ENCODE measurements at places on chromosomes 3 and 15.

DNA sequence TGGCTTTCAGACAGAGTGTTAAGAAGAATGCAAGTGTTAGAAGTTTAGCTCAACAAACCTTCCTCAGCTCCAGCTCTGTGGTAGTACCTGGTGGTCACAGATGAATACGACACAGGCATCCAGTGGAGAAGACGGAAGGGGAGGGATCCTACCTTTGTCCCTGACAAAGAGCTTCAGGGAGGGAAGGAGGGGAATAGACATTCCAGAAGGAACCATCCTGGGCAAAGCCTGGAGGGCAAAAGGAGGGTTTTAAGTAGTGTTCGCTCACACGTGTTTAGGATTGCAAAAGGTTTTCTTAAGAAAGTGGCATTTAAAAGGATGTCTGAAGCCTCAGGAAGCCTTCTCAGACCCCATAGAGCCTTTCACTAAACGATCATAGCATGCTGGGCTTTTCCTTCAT lies 2.8 kb downstream of the CHCHD4 start:
- no peak for DNase-seq

DNA sequence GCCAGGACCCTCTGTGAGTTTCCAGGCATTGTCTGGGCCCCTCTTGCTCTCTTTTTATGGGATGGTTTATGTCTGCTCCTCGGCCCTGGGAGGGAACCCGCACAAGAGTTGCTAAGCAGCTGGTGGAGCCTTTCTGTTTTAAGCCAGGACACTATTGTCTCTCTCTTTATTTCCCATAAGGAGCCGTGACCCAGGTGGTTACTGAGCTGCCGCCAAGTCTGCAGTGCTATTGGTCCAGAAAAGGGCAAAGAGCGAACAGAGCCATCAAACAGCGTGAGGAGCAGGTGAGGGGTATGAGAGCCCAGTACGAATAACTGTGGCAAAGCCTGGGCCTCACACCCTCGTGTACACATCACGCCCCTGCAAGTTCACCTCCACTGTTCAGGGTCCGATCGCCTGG lies 280.2 kb downstream of the SHQ1 start:
- no peak for DNase-seq

DNA sequence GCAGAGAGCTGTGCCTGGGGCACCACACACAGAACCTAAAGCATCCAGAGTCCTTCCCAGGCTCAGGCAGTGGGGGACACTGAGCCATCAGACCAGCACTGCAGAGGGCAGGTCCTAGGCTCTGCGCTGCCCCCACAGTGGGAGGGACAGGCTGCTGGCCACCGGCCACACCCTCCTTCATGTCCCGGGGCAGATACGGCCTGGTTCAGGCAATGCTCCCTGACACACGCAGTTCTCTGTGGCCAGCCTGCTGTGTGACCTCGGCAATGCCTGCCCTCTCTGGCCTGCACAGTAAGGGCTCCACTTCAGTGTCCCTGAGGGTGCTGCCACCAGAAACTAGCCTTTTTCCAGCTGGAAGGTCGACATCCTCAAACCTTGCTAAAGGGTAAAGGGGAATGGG lies 12.4 kb downstream of the LINGO1 start:
- DNase-seq = no peak

GRCh38 chr3:186746008-186746407 lies 28.8 kb downstream of the KNG1 start:
- peak; percentile 49 for DNase-seq

DNA sequence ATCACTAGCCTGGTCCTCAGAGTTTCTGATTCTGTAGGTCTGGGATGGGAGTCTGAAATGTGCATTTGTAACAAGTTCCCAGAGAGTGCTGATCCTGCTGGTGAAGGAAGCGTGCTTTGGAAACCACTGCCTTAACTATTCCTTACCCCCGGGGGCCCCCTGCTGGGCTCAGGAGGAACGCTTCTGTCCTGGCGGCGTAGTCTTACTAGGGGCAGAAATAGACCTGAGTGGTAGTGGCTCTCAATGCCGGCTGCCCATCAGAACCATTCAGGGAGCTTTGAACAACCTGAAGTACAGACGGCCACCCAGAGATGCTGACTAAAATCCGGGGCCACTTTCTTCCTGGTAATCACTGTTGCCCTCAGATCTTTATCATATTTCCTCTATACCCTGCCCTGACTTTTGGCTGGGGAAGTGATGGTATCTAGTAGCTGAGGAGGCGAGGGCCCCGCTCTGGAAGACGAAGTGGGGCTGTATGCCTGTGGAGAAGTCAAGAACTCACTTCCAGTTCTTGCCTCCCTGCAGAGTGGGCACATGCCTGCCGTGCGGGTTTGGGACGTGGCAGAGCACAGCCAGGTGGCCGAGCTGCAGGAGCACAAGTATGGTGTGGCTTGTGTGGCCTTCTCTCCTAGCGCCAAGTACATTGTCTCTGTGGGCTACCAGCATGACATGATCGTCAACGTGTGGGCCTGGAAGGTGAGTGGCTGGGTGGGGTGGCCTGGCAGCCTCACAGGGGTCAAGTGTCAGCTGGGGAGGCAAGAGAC lies 16.3 kb upstream of the JMJD7 start:
- peak; percentile 72 for DNase-seq

DNA sequence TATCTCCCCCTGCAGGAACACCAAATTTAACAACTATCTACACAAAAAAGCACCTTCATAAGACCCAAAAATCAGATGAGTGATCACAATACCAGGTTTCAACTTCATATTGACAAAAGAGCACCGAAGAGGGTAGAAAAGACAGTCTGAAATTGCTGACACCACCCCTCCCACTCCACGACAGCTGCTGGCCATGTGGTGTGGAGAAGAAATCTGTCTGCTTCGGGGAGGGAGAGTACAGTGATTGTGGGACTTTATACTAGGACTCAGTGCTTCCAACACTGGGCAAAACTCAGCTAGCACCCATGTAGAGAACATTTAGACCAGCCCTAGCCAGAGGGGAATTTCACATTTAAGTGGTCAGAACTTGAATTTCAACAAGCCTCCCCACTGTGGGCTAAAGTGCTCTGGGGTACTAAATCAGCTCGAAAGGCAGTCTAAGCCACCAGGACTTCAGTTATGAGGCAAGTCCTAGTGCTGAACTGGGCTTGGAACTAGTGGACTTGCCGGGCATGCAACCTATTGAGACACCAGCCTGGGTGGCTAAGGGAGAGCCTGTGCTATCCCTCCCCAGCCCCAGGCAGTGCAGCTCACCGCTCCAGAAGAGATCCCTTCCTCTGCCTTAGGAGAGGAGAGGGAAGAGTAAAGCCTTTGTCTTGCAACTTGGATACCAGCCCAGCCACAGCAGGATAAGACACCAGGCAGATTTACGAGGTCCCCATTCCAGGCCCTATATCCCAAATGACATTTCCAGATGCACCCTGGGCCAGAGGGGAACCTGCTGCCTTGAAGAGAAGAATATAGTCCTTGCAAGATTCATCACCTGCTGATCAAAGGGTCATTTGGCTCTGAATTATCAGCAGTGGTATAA lies 44.6 kb upstream of the POU1F1 start:
- DNase-seq = peak; percentile 13

DNA sequence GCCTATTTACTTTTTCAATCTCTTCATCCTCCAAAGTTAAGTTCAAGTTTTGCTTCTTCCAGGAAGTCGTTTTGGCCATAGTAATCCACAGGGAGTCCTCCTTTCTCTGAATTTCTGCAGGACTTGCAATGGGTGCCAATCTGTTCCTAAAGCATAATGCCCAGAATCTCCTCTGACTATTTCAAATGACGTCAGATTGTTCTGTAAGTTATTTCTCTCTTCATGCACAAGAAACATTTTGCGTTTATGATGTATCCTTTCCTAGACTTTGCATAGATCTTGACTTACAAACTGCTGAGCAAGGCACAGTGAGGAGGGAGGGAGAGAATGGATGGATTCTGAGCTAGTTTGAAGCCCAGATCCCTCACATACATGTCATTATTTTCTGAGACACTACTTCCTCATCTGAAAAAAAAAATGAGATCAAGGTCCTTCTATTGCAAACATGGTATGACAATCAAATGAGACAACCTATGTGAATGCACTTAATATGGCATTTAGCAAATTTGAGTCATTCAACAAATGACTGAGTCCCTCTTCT lies 103.1 kb downstream of the MEX3B start:
- DNase-seq = no peak

DNA sequence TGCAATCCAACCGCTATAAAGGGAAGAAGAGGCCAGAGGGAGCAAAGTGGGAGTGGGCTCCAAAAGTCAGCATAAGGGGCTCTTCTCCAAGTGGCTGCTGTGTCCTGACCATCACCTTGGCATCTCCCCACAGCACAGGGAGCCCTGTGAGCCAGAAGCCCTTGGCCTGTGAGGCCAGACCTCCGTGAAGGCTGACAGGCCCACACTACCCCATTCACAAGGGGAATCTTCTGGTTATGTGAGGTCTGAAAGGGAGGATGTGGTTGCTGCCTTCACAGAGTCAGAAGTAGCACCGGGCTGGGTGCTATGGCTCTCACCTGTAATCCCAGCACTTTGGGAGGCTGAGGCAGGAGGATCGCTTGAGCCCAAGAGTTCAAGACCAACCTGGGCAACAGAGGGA lies 2.6 kb upstream of the ULK3 start:
- no peak for DNase-seq

DNA sequence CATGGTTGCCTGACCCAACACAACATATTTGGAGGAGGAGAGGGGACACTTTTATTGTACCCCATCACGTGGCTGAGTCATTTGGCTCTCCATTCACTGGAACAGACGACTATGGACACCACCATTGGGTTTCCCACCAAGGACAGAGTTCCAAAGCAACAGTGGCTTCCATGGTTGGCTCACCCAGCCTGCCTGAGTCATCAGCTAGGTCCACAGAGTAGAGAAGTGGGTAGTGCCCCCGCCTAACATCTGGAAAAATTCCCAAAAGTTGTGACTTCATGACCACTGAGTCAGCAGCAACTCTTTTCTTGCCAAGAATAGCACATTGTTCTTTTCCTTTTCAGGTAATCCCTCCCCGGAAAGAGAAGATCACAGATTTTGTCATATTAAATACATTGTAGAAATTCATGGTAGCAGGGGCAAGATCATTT lies 3.0 kb upstream of the PPP1R2 start:
- peak; percentile 83 for DNase-seq

- DNase-seq = no peak
Measured at GRCh38 chr15:76312540-76313174, 1.4 kb upstream of the ETFA start.

GRCh38 chr3:153621953-153622352 lies 459.9 kb downstream of the RAP2B start:
- DNase-seq = no peak

DNA sequence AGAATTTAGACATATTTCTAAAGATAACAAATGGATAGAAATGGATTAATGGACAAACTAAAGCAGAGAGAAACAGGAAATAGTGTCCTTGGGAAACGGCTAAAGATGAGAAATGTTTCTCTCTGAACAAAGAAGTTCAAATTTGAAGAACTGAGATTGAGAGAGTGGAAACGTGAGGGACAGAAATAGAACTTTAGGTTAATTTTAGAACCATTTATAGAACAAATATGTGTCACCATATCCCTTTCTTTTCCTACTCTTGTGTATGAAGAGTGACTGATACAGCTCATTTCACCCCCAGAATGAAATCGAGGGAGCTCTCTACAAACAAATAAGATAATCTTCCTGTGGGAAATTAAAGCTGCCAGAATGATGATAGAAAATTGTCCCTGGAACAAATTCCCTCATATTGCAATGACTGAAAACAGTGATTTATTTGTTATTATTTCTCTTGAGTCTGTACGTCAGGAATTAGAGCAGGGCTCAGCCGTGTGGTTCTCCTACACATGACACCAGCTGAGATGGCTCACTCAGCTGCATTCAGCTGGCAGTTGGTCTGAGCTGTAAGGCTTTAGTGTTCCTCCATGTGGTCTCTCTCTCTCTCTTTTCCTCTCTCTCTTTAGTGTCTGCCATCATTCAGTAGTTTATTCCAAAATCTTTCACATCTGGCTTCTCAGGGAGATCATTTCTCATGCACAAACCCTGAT lies 46.6 kb upstream of the ARPP21 start:
- DNase-seq = peak; percentile 2

GRCh38 chr3:16839271-16840100 lies 45.3 kb upstream of the PLCL2 start:
- no peak for DNase-seq

DNA sequence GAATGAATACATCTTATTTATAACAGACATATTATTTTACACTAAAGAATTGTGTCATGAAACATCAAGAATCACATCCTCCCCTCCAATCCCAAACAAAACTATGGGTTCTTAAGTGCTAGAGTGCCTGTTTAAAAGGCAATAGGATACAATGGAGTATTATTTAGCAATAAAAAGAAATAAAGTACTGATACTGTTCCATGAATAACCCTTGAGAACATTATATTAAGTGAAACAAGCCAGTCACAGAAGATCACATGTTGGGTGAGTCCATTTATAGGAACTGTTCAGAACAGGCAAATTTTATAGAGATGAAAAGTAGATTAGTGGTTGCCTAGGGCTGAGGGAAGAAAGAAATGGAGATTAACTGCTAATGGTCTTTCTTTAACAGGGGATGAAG lies 86.5 kb downstream of the ANKRD28 start:
- no peak for DNase-seq

GRCh38 chr3:103195216-103195615 lies 760.4 kb downstream of the ZPLD1 start:
- DNase-seq = no peak

GRCh38 chr15:72005483-72005882 lies 112.5 kb downstream of the MYO9A start:
- no peak for DNase-seq

- DNase-seq = peak; percentile 1
Measured at GRCh38 chr3:61250784-61251173, 473 bp downstream of the FHIT start.

GRCh38 chr15:78914027-78914764 lies 30.6 kb downstream of the CTSH start:
- peak; percentile 66 for DNase-seq

- DNase-seq = no peak
Measured at GRCh38 chr15:60652245-60652644, 173.3 kb upstream of the ICE2 start.

DNA sequence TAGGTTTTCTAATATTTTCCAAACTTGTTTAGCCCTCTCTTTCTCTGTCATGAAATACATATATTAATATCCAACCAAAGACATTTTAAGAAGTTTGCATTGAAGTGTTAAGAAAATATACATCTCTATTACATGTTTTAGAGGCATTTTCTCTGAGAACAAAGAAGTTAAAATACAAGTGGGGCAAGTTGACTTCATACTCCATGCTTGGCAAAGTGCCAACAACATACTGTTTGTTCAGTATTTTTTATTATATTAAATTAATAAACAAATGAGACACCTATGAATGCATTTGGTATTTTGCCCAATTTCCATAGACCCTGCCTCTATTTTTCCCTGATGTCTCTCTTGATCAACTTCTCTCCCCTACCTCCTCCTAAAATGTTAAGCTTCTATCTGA lies 232.8 kb upstream of the MRPL3 start:
- no peak for DNase-seq

GRCh38 chr3:20310629-20311028 lies 124.6 kb upstream of the SGO1 start:
- peak; percentile 69 for DNase-seq

DNA sequence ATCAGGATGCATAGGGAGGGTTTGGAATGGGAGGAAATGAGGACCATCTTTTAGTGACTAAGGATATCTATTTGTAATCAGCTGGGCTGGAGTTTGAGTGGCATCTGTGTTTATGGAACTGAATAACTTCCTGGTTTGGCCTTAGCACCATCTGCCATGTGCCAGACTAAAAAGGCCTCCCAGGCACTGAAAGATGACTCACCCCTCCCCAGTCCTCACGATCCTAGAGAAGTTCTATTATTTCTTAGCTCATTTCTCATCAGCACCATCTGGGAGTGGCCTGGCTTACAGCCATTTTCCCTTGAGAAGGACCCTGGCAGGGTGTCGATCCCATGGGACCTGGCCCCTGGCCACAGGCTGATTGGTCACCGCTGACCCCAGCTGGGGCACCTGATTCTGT lies 23.9 kb upstream of the CTXND1 start:
- peak; percentile 56 for DNase-seq
